ENCODE measurements at places on chromosomes 1 and 21. TPM values are rescaled to one million over a fixed set of nuclear protein-coding genes. Genes with fewer than 3 reads are reported as not detected.

MORC3 gene
- 6.8 TPM for total RNA-seq

VHLL gene
- not detected for total RNA-seq

RXRG gene
- total RNA-seq, result not detected

RORC gene
- total RNA-seq, result 0.33 TPM

PLEKHN1 gene
- 2.4 TPM for total RNA-seq

HORMAD1 gene
- total RNA-seq, result not detected

GBP4 gene
- total RNA-seq, result 0.23 TPM

TSTD1 gene
- 139 TPM for total RNA-seq

SLC16A4 gene
- 5.6 TPM for total RNA-seq

CHRM3 gene
- 8.8 TPM for total RNA-seq

MYOG gene
- total RNA-seq, result not detected

HSPA6 gene
- total RNA-seq, result 0.70 TPM

- no peak for DNase-seq
Measured at GRCh38 chr1:42195841-42196240, 31.3 kb upstream of the GUCA2A start.

- no peak for DNase-seq
Measured at GRCh38 chr1:108034396-108034795, 69.4 kb upstream of the VAV3 start.

GRCh38 chr1:83641796-83642443, 357.0 kb downstream of the TTLL7 start:
- DNase-seq, result no peak

GRCh38 chr1:57986432-57986831, 560.1 kb downstream of the OMA1 start:
- no peak for DNase-seq

- DNase-seq, result no peak
Measured at GRCh38 chr21:26453267-26453666, 119.8 kb downstream of the CYYR1 start.

- no peak for DNase-seq
Measured at GRCh38 chr1:33743221-33743998, 120.5 kb upstream of the HMGB4 start.

GRCh38 chr1:163872067-163872466, 550.3 kb downstream of the NUF2 start:
- DNase-seq, result no peak

GRCh38 chr1:32249831-32250525, 1.1 kb upstream of the LCK start:
- DNase-seq, result no peak

DNA sequence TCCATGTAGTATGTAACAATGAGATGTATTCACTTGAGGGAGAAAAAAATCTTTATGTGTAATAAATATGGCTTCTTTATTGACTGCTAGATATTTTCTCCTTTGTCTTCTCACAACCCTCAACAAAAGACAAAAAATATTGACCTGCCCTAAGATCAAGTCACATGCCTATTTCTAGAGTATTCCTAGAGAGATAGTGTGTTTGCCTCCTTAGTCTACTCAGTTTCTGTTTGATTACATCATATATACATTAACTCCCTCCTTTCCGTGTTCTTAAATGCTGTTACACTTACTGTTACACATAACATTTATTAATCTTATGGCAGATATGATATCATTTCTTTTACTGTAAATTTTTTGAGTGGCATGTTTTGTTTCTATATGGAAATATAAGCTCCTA, 281.6 kb upstream of the RGS18 start:
- DNase-seq, result no peak

DNA sequence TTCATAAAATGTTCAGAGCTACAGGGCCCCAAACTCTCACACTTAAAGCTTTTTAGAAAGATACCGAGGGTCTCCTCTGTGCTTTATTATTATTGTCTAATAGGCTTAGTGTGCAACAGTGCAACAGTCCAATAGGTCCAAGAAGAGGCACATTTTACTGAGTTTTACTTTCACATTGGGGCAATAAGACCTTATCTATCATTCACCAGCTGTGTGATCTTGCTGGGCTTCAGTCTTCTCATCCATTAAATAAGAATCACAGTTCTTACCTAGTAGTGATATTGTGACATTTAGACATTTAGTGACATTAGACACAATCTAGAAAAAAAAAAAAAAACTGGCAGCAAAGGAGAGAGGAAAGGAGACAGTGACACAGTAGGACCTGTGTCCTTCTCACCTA, 175.8 kb upstream of the NFIA start:
- DNase-seq, result no peak

DNA sequence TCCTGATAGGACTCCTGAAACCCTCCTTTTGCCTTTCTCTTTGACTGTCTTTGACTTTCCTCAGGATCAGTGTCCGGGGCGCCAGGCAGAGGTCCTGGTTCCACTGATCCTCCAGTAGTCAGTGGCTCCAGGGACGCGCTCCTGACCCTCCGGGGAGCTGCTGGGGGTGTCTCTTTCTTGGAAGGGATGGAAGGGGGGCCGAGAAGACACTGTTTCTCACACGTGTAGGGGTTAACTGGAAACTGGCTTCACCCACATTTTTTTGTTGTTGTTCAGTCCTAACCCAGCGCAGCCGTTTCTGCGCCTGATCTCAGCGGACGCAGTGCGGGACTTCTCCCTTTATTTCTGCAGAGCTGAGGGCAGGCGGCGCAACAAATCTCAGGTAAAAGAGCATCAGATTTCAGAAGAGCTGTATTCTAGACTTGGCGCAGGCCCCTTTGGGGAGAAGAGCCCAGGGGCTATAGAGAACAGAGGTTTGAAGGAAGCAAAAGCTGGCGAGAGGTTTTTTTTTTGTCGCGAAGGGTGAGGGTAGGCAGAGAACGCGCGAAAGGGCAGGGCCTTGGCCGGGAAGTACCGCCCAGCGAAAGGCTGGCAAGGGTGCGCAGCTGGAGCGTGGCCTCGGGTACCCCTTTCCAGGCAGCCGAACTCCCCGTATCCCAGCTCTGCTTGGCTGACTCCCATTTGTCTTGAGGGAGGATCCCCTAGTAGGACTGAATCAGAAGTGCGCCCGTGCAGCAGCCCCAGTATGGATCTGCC, 4.3 kb upstream of the LHX9 start:
- DNase-seq, result no peak

- no peak for DNase-seq
Measured at GRCh38 chr21:24658026-24658425, 949.3 kb downstream of the MRPL39 start.

GRCh38 chr1:172637522-172637921, 21.4 kb upstream of the FASLG start:
- DNase-seq, result no peak
